ENCODE measurements at places on chromosomes 5 and 9.

DNA sequence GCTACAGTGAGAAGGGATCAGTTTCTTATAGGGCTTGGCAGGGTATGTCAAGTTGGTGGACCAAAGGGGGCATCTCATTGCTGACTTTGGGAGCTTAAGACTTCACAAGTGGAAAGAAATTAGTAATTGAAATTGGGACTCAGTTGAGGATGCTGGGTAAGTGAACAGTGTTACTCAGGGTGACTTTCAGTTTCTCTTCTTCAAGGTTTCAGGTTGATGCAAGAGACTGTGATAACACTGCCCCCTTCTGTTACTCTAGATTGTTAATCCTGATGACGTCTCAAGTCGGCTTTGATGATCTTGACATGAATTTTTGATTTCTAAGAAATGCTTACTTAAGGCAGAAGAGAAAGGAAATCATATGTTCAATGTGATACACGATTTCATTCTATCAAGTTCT, 21.3 kb downstream of the KCTD16 start:
- no peak for DNase-seq

DNA sequence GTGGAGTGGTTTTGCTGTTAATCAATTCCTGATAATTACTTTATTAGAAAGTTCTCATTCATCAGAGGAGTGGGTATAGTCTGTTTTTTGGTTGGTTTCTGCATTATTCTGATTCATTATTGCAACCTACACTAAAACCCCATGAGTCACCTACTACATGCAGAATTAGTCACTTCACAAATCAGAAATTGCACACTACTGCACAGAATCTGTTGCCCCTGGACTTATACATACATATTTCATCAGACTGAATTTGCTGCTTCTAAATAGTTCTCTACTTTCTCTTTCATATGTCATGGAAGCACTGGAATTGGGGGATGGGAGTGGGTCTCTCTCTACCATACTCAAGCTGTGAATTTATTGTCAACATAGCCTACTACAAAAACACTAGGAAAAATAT, 585.1 kb downstream of the DNAH5 start:
- DNase-seq, result no peak

DNA sequence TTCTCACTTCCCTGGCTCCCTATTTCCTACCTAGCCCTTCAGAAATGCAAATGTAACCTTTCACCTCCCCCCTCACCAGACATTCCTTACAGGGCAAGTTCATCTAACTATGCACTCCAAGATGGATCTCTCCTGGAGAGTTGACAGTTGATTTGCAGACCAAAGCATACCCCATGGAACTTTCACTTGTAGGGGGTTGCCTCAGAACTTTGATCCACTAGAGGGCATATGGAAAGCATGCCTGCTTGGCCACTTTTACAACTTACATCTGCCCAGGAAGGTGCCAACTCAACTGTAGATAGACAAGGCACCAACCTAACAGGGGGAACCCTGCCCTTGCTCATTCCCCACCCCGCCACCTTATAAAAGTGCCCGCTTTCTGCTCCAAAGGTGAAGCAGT, 187.8 kb downstream of the NXNL2 start:
- no peak for DNase-seq

DNA sequence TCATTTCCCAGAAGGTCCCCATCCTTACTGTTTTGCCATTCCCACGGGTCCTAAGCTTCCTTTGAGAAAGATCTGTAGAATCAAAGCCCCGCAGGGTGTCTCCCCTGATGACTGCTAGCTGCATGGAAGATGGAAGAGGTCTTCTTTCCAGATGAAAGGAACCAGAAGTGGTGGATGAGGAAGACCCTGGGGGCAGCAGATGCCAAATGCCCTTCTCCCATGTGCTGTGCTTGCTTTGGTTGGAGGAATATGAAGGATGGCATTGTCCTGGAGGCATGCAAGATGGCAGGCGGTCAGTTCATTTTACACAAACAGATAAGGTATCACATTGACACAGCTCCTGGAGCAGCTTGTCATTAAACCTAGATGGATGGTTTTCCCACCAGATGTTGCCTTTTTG, 25.8 kb upstream of the CER1 start:
- DNase-seq, result no peak

- DNase-seq, result no peak
Measured at GRCh38 chr5:6478793-6479192, 30.1 kb downstream of the UBE2QL1 start.

- DNase-seq, result no peak
Measured at GRCh38 chr9:30714389-30714788, 1670.1 kb upstream of the ACO1 start.

DNA sequence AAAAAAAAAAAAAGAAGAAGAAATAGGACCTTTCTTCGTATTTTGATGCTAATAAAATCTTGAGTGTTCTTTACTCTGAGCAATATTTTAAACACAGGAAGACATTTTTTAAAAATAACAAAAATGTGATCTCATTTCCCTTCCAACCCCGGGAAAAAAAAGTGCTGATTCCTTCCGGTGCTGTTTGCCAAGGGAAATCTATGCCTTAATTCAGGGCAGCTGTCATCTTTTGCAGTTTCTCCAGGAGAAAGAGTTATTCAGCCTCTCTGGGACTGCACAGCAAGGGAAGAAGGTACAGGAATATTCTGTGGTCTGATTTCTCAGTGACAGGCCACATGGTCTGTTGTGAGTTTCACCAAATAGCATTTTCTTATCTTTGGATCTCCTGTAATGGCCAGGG, 291.9 kb upstream of the IRX1 start:
- no peak for DNase-seq

DNA sequence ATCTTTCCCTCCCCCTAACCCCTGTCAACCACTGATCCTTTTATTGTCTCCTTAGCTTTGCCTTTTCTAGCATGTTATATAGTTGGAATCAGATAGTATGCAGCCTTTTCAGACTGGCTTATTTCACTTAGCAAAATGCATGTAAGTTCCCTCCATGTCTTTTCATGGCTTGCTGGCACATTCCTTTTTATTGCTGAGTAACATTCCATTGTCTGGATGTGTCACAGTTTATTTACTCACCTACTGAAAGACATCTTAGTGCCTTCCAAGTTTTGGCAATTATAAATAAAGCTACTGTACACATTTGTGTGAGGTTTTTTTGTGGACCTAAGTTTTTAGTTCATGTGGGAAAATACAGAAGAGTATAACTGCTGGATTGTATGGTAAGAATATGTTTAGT, 230.1 kb downstream of the PBX3 start:
- DNase-seq, result no peak

DNA sequence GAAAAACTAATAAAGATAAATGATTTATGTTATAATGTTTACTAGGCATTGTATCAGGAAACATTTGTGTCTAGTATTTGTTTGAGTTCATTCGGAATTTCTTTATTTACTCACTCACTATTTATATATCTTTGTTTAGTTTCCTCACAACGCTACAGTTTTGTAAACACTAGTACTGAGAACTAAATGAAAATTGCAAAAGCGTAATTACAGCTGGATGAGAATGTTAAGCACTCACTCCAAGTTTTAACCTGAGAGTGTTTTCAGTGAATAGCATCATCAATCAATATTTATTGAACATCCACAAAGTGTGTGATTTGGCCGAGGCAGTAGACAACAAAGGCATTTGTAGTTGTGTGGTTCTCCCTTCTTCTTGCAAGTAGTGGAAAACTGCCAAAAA, 969.6 kb upstream of the DMAC1 start:
- DNase-seq, result no peak

DNA sequence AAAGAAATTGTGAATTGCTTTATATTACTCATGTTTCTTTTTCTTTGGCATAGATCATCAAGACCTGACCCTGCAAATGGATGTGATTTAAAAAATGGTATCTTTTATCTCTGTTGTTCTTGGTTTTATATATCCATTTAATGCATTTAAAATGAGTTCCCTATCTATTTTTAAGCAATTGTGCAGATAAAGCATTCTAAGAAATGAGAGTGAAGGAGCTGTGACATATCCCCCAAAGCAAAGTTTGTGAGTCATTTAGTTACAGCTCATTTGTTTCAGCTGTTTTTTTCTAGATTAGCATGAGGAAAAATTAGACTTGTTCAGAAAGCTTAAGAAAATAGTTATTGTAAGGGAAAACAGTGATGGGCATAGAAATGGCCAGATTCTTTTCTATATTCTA, 7.6 kb upstream of the ELOVL7 start:
- DNase-seq, result no peak

All from mesenteric fat pad (tissue), 1 donor.